ENCODE measurements at places on chromosomes 13 and 19. TPM values are rescaled to one million over a fixed set of nuclear protein-coding genes. Genes with fewer than 3 reads are reported as not detected.

Gene ZNF234
- 10.2 TPM for total RNA-seq

Gene ZFP82
- 3.2 TPM for total RNA-seq

Gene TDRD12
- under 0.01 TPM for total RNA-seq

Gene B3GNT3
- total RNA-seq, result under 0.01 TPM

Gene KLK2
- not detected for total RNA-seq

Gene CEACAM16
- not detected for total RNA-seq

Gene MAP4K1
- total RNA-seq, result not detected

All from dermis microvascular lymphatic vessel endothelial cell (primary cell).